ENCODE measurements at places on chromosomes 5 and 9.

- no peak for DNase-seq
These were observed 40.4 kb upstream of the MAN2A1 start for GRCh38 chr5:109649318-109649717.

GRCh38 chr5:170382790-170383189, 6.4 kb downstream of the KCNMB1 start:
- no peak for DNase-seq

DNA sequence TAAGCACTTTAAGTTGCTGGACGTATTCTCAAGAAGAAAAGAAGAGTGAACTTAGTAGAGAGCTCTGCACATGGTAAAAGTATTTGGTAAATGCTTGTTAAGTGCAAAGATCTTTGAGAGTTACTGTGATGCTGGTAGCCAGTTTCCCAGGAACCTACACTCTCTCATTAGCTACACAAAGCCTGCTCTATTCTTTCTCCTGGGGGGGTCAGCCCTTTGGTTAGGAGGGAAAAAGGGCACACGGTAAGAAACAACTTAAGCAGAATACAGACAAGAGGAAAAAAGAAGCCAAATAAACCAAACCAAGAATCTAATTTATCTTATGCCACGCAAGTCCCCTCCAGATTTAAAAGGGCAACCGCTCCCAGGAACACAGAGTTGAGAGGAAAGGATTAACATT, 1100.1 kb upstream of the CDH10 start:
- DNase-seq, result no peak

- no peak for DNase-seq
These were observed 591.1 kb downstream of the SEMA5A start for GRCh38 chr5:8954801-8955200.

DNA sequence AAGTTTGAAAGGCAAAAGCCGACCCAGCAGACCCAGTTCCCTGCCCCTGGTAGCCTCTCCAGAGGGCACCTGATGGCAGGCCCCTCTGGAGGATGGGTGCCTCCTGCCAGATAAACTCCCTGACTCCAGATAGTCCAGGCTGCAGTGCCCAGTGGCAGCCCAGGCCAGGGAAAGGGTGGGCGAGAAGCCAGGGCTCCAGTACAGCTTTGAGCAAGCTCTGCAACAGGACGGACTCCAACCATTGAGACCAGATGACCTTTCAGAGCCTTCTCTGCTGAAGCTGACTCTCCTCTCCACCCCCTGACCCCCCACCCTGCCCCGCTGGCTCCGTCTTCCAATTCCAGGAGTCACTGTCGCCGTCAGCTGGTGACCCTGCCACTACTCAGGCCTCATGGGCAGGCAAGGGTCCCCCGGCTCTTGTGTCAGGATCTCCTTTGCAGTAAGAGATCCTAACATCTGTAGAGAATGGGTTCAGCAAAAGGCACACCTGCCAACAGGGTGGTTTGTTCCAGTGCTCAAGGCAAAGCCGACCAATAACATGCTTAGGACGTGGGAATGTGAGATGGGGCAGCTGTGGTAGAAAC, 15.5 kb upstream of the FCN1 start:
- DNase-seq, result no peak

DNA sequence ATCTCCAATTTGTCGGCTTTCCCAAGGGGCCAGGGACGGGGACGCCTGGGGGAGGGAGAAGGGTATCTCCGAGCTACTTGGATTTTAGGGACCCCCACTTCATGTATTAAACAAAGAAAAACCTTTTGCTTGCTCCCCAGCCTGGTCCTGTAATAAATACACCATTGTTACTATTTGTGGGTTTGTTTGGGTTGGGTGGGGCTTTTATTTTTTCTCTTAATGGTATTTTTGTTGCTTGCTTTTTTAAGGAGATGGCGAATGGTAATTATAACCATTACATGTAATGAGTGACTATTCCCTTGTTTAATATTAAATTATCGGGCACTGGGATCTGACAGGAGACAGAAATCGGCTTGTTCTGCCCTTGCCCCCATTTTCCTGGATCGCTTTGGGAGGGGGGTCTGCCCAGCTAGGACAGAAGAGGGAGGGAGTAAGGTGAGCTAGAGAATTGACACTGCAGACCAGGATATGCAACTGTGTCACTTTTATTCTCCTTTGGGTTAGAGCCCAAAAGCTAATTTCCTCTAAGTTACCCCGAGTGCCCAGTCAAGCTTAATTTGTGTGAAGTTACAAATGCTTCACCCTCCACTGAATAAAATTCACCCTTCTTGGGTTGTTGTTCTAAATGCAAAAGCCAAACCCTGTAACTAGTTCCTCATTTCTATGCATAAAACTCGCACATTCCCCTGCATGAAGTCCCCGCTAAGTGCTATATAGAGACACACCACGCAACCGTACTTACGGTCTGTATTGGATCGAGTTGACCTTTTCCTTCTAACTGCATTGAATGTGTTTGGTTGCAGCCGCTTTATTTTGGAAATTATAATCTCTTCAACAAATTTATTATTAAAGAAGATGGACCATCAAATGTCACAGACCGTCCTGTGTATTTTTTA, 1.6 kb upstream of the ZNF608 start:
- DNase-seq, result no peak

DNA sequence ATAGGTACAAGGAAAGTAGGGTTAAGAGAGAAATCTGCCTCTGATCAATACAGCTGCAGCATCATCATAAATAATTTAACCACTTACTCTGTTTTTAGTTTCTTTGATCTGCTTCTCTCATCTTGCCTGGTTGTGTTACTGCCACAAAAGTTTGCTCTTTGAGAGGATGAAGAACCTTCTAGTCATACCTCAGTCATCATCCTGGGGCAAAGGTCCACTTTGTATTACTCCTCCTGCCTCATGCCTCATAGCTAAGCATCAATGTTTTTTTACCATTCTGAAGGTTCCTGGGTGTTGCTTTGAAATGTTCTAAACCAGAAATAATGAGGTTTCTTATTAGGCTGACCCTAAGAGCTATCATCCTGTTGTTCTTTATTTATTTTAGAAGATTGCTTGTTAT, 17.1 kb upstream of the TRIM36 start:
- DNase-seq, result no peak

DNA sequence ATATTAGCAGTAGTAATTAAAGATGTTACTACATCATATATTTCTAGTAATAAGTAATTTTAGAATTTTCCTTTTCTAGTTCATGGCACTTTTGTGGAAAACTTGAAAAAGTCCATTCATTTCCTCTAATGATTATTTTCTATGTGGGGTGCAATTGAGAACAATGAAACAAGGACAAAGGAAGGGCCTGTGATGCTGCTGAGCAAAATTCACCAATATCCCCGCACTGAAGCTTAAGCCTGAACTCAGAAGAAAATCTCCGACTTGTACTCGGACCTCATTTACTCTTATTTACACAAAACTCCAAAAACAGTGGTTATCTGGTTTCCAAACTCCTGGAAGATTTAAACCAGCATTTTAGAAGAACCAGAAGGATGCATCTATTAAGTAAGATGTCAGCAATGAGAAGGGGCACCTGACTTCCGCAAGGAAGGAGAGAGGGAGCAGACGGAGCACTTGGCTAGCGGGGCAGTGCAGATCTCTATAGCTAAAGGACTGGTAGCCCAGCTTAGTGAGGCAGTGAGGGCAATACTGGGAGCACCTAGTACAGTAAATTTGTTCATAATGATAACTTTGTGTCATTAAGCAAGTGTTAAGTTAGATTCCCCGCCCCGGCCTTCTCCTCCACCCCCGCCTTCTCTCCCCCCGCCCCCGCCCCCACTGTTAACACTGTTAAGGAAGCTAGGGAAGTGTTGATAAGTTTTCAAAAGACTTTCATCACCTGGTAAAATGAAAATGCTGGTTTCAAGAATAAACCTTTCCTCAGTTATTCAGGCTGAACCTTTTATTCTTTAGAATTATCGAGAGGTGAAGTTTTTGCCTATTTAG, 123.3 kb downstream of the ZSWIM6 start:
- DNase-seq, result no peak

DNA sequence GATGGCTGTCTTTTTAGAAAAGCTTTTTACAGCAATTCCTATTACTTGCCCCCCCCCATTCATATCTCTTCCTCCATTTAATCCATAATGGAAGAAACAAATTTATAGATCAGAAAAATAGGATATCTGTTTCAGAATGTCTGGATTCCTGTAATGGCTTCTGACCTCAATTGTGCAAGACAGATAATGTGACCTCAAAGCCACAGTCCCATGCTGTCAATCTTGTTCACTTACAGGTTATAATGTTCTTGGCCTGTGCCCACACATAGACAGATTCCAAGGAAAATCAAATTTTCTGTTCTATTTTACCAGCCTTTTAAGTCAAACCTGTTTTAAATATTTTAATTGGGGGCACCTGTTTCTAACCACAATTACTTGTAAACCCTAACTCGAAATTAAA, 143.4 kb downstream of the ENTREP1 start:
- DNase-seq, result no peak

DNA sequence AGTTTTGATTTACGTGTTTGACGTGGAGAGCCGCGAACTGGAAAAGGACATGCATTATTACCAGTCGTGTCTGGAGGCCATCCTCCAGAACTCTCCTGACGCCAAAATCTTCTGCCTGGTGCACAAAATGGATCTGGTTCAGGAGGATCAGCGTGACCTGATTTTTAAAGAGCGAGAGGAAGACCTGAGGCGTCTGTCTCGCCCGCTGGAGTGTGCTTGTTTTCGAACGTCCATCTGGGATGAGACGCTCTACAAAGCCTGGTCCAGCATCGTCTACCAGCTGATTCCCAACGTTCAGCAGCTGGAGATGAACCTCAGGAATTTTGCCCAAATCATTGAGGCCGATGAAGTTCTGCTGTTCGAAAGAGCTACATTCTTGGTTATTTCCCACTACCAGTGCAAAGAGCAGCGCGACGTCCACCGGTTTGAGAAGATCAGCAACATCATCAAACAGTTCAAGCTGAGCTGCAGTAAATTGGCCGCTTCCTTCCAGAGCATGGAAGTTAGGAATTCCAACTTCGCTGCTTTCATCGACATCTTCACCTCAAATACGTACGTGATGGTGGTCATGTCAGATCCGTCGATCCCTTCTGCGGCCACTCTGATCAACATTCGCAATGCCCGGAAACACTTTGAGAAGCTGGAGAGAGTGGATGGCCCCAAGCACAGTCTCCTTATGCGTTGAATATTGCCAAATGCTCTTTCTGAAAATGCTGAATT, 850 bp downstream of the RRAGA start:
- no peak for DNase-seq

GRCh38 chr5:91794455-91794854, 411.3 kb upstream of the ARRDC3 start:
- no peak for DNase-seq

- no peak for DNase-seq
These were observed 34.2 kb downstream of the ASS1 start for GRCh38 chr9:130478736-130479575.

- peak; percentile 5 for DNase-seq
These were observed 46.3 kb downstream of the PTCD2 start for GRCh38 chr5:72366324-72366976.

DNA sequence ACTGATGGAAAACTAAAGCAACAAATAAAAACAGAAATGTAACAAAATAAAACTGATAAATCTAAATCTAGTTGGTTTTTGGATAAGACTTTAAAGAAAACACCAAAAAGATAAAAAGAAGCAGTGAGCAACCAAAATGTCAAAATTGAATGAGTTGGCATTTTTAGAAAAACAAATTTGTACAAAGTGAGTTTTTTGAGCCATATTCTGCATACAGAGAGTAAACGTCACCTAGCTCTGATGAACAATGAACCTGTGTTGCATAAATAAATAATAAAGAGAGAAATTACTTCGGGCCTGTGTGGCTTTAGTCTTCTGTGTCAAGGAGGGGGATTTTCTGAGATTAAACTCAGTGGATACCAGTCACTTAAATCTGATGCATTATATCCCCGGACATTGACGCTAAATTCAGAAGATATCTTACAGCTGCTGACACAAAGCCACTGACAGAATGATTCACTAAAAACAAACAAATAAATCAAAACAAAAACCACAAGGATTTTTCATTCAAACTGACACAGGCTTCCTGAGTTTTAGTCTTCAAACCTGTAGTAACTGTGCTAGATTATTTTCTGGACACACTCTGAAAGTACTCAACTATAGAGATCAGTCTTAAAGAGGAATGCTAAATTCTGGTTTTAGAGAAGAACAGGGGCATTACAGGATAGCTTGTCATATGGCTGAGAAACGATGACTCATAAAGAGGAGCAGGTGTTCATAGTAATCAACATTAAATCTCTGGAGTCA, 403.5 kb upstream of the ST8SIA4 start:
- DNase-seq, result no peak

- DNase-seq, result no peak
These were observed 5.8 kb downstream of the OTP start for GRCh38 chr5:77632526-77633206.

GRCh38 chr9:134420281-134420845, 94.1 kb downstream of the RXRA start:
- DNase-seq, result no peak

- no peak for DNase-seq
These were observed 31.6 kb downstream of the ELOVL7 start for GRCh38 chr5:60812426-60812825.

GRCh38 chr5:95726811-95727763, 4.0 kb upstream of the RHOBTB3 start:
- DNase-seq, result no peak

DNA sequence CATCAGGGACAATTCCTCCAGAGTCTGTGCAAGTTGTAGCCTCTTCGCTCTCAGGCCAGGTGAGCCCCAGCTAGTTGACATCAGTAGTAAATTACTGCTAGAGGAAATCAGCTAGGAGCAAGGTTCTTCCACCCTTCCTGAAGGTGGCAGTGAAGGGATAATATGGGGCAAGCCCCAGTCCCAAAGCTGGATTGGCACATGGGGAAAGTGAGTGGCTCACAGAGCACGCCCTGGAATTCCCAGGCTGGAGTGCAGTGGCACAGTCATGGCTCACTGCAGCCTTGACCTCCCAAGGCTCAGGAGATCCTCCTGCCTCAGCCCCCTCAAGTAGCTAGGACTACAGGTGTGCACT, 82.1 kb downstream of the CYFIP2 start:
- no peak for DNase-seq

DNA sequence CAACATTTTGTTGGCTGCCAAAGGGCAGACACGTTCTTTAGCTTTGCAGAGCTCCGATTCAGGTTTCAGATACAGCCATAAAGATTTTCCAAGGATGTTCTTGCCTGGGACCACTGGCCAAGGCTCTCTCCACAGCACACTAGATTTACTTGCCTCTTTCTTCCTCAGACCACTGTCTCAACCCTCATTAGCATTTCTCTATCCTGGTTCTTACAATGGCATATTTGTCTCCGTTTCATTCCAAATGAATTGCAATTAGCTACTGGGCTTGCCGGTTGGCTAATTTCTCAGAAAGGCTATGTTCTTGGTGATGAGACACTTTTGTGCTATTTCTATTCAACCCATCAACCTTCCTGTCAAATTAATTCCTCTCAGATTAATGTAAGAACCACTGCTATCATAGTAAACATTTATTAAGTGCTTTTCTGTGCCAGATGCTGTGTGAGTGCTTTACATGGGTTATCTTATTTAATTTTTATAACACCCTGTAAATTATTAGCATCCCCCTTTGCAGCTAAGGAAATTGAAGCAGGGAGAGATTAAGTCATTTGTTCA, 118.4 kb upstream of the NR3C1 start:
- DNase-seq, result no peak

DNA sequence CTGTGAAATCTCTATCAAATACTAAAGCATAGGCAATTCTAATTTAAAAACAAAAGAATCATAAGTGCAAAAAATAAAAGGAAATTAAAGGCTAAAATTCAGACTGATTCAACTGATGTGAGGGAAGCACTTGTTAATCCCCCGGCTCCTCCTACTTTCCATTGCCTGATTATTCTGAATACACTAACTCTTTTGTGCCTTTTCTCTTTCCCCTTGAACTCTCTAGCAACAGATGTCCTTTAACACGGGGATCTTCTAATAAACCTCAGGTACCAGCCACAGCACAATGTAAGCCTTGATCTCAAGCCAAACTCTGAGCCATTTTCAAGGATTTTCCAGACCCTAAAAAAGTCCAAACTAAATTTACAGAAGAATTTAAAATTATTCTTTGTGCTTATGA, 61.5 kb downstream of the KCNV2 start:
- DNase-seq, result no peak

Data from stimulated activated CD4-positive, alpha-beta T cell treated with anti-CD3 and anti-CD28 coated beads, TNF-alpha, amount 100 ng/mL, for 24 hours (primary cell).